Fibroblast of the aortic adventitia (primary cell): ENCODE measurements at places on chromosomes 7 and 10.
A peak's percentile ranks its signal among the peaks of the same experiment; 100 is the strongest.

DNA sequence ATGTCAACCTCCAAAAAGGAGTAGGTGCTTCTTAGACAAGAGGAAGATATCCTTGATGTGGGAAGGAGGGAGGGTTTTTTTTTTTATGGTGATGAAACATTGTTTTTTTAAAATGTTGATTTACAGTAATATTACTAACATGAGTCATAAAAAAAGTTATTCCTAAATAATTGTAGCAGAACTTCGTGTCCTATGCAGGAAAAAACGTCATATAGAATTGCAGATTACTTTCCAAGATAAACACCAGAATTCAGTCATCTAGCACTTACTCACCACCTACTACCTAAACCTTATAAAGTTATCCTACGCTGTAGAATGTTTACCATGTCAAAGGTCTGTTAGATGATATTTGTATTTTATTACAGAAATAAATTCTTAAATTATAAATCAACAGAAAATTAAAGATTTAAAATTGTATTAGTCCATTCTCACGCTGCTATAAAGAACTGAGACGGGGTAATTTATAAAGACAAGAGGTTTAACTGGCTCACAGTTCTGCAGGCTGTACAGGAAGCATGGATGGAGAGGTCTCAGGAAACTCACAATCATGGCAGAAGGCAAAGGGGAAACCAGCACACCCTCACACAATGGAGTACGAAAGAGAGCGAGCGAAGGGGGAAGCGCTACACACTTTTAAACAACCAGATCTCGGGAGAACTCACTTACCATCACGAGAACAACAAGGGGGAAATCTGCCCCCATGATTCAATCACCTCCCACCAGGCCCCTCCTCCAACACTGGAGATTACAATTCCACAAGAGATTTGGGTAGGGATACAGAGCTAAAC, 105.2 kb upstream of the NEBL start:
- DNase-seq: peak; percentile 12

DNA sequence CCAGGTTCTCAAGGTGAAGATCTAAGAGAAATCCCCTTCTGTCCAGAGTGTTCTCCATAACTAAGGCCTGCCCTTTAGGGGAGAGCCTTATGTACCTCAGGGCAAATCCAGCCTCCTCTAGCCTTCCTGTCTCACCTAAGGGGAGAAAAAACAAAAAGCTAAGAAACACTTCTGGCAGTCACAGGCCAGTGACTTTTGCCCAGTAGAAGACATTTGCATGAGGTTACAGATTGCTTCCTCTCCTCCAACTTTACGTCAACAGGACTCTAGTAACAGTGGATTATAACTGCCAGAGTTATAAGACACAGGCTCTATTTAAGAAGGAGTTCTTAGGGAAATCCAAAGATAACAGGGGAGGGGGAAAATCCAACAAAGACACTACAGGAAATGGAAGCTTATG, 15.9 kb upstream of the FAM241B start:
- DNase-seq: no peak

- peak; percentile 23 for DNase-seq
Observed at GRCh38 chr10:93993782-93994437, at the start of gene PLCE1. PLCE1 (plus strand) TSS chr10:93993931; CDS start chr10:94031047, 37,116 bp downstream.

- no peak for DNase-seq
Observed at GRCh38 chr10:3874990-3875841, 90.2 kb upstream of the KLF6 start.

DNA sequence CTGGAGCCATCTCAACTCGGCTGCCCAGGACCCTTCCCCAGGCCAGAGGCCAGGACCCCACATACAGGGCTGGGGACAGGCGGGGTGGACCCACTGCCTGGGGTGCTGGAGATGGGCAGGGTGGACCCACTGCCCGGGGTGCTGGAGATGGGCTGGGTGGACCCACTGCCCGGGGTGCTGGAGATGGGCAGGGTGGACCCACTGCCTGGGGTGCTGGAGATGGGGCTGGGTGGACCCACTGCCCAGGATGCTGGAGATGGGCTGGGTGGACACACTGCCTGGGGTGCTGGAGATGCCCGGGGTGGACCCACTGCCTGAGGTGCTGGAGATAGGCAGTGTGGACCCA, 32.4 kb upstream of the FOXL3 start:
- DNase-seq: no peak

GRCh38 chr10:96700374-96701099, 19.8 kb downstream of the PIK3AP1 start:
- no peak for DNase-seq

- no peak for DNase-seq
Observed at GRCh38 chr7:17320657-17321056, 22.2 kb downstream of the AHR start.

- no peak for DNase-seq
Observed at GRCh38 chr10:1629326-1630198, 107.8 kb downstream of the ADARB2 start.

- DNase-seq: peak; percentile 73
Observed at GRCh38 chr10:34299105-34299611, 515.9 kb downstream of the PARD3 start.

- no peak for DNase-seq
Observed at GRCh38 chr7:156956727-156957126, 7.2 kb downstream of the NOM1 start.

- DNase-seq: peak; percentile 56
Observed at GRCh38 chr10:69965919-69966662, 86.6 kb upstream of the MACROH2A2 start.

- no peak for DNase-seq
Observed at GRCh38 chr10:83252596-83252995, 886.7 kb upstream of the GHITM start.

- no peak for DNase-seq
Observed at GRCh38 chr10:44341886-44342285, 43.0 kb downstream of the CXCL12 start.

GRCh38 chr7:92685136-92686042, 95.2 kb upstream of the FAM133B start:
- DNase-seq: no peak

GRCh38 chr7:129799350-129799955, 153.3 kb downstream of the UBE2H start:
- DNase-seq: no peak

DNA sequence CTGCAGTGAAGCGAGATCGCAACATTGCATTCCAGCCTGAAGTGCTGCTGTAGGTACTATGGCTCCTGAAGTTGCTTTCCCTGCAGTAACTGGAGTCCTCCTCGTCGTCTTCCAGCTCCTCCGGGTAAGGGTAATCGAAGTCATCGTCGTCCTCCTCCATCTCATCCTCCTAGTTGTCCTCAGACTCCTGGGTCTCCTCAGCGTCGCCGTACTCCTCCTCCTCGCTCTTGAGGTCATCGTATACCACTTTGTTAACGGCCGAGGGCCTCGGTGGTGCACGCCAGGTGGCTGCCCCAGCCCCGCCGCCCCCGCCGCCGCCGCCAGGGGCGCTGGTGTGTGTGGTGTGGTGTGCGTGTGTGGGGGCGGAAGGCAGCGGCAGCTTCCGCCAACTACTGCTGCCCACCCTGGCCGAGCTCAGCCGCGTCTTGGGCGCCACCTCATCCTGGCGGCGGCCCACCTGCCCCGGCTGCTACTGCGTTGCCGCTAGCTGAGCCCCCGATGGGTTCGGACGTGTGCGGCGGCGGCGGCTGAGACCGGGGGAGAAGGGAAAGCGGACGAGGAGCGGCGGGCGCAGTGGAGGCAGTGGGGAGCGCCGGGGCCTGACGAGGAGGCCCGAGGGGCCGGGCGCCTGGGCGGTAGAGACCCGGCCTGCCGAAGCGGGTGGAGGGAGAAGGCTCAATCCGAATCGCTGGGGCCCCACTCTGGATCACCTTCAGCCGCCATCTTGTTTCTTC, 11.8 kb upstream of the ACBD5 start:
- DNase-seq: peak; percentile 35
